ENCODE measurements at places on chromosomes 4 and X.
A peak's percentile ranks its signal among the peaks of the same experiment; 100 is the strongest.

GRCh38 chr4:95105983-95106382, 348.2 kb downstream of the BMPR1B start:
- DNase-seq = no peak

- DNase-seq = no peak
Measured at GRCh38 chr4:26701786-26702227, 117.9 kb downstream of the TBC1D19 start.

DNA sequence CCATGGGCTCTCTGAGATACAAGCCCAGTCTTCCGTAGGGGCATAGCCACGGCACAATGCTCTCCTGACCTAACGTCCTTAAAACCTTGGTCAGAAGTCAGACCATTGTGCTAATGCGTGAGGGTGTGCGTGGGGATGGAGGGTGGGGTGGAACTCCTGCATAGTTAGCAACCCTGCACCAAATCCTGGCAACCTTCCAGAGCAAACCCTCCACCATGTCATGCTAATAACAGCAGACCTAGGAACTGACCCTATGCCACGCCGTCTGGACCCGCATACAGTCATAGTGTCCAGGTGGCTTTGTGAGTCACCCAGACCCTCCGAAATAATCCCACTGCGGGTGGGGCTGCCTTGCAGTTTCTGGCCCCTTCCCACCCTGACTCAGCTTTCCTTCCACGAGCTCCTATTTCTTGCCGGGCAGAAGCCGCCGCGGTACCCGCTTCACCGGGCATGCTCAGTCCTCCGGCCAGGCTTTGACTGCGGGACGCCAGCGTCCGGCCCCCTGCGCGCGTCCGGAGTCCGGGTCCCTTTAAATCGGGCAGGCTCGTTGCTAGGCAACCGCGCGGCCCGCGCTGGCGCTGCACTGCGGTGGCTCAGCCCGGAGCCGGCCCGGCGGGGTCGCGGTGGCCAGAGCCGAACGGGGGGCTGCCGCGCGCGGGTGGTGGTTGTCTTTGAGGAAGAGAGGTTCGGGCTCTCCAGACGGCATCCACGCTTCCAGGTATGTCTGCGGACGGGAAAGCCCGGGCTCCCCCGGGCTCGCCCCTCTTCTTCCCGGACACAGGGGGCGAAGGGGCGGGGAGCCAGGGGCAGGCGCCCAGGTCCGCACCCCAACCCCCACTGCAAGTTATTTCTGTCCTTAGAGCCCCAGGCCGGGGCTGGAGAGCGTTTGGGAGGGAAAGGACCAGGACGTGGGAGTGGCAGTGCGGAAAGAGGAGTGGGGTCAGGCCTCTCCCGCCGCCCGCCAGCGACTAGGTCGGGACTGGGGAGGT, at the start of gene CCDC160:
Gene CCDC160, plus strand, starts transcription at position 557 of the 989 bp plus-strand sequence. CDS start 7,619 bp downstream, outside the sequence.
- DNase-seq = peak; percentile 4

GRCh38 chr4:24775750-24776149, 19.6 kb upstream of the SOD3 start:
- no peak for DNase-seq

GRCh38 chrX:72107320-72107719, 24.4 kb downstream of the RTL5 start:
- no peak for DNase-seq

DNA sequence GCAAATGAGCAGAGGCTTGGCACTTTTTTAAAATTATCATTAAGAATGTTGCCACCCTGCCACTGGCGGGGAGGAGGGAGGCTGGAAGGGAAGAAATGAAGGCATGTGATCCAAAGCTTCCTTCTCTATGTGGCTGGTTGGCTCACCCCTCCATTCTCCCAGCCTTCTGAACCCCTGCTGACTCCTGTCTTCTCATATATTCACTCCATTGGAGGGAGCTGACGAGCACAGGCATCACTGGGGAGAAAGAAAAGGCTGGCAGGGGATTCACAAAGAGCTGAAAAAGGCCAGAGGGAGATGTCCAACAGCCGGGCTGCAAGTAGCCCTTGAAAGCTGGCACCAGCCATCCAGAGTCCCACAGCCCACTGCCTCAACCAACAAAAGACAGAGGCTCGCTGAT, 495.6 kb downstream of the BCOR start:
- DNase-seq = no peak

DNA sequence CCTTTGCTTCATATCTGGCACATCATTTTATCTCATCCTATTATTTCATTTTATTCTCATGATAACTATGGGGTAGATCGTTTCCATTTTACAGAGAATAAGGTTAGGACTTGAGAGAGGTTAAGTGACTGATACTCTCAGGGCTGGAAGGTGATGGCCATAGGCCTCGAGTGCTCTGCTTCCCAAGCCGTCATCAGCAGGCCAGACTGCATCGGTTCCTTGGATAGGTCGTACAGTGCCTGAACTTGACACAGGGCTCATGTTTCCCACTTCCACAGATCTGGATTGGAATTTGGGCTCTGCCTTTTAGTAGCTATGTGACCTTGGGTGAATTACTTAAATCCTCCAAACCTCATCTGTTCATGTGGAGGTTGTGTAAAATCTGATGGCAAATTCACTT, 81.4 kb downstream of the TMEM131L start:
- DNase-seq = no peak

DNA sequence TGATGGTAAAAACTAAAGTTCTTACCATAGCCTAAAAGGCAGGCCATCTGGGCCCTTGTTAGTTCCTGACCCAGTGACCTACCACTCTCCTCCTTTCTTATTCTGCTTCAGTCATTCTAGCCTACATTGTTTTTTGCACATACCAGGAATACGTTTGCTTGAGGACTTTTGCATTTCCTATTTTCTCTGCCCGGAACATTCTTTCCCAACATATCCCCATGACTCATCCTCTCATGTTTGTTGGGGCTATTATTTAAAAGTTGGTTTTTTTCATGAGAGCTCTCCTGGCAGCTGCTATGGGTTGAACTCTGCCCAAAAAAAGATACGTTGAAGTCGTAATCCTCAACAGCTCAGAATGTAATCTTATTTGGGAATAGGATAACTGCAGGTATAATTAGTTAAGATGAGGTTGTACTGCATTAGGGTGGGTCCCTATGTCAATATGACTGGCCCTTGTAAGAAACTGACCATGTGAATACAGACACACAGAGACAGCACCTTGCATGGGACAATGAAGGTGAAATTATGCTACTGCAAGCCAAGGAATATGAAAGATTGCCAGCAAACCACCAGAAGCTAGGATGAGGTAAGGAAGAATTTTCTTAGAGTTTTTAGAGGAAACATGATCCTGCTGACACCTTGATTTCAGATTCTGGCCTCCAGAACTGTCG, 138.3 kb upstream of the PDHA2 start:
- DNase-seq = no peak

- no peak for DNase-seq
Measured at GRCh38 chr4:113524505-113525186, 236.9 kb downstream of the CAMK2D start.

GRCh38 chrX:115534383-115534782, 26.6 kb upstream of the PLS3 start:
- no peak for DNase-seq

DNA sequence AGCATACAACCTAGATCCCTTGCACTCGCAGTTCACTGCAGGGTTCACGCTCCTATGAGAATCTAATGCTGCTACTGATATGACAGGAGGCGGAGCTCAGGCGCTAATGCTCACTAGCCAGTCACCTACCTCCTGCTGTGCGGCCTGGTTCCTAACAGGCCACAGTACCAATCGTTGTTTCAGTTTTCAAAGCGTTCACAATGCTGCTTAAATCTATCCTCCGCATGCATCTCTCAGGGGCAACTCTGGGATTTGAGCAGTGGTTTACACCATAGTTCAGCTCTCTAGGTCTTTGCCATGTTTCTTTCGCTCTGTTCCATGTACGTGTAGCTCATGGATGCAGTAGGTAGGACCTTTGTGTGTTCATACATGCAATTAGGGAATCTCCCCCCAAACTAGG, 47.2 kb downstream of the CLOCK start:
- DNase-seq = no peak

DNA sequence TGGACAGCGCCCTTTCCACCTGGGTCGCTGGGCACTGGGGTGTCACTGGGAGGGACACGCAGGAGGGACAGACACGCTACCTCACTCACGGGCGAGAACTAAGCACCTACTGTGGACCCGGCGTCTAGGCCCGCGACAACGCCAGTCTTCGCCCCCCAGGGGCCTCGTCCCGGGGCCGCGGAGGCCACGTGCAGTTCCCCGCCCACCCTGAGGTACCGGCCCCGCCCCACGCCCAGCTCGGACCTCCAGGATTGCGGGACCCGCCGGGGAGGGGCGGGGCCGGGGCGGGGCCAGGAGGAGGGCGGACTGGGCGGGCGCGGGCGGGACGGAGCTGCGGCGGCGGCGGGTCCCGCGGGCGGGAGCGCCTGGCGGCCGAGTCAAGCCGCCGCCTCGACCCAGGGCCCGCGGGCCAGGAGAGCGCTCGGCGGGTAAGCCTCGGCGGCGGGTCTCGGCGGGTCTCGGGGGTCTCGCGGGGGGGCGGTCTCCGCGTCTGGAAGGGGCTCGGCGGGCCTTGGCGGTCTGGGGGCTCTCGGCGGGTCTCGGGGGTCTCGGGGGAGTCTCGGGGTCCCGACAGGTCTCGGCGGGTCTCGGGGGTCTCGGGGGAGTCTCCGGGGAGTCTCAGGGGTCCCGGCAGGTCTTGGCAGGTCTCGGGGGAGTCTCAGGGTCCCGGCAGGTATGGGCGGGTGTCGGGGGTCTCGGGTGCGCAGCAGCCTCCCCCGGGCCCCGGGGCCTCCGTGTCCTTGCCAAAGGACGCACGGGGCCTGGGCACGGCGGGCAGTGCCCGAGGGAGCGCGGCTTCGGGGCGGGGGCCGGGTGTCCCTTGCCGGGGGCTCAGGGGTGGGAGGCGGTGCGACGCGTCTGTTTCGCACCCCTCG, at the start of gene SH3BP2:
Gene SH3BP2, plus strand, starts transcription at position 375 of the 875 bp plus-strand sequence. CDS start 27,533 bp downstream, outside the sequence.
- DNase-seq = peak; percentile 72

DNA sequence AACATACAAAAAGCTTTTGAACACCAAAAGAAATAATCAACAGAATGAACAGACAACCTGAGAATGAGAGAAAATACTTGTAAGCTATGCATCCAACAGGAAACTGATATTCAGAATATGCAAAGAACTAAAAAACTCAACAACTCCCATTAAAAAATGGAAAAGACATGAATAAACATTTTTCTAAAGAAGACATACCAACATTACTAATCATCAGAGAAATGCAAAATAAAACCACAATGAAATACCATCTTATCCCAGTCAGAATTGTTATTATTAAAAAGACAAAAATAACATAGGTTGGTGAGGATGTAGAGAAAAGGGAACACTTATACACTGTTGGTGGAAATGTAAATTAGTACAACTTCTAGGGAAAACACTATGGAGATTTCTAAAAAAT, 1161.9 kb downstream of the PCDH19 start:
- DNase-seq = no peak

- no peak for DNase-seq
Measured at GRCh38 chr4:29708473-29708872, 1011.7 kb upstream of the PCDH7 start.

- no peak for DNase-seq
Measured at GRCh38 chrX:64190136-64190740, 15.3 kb downstream of the AMER1 start.

GRCh38 chr4:89248879-89249281, 58.7 kb downstream of the GPRIN3 start:
- DNase-seq = no peak

Data from stimulated activated CD4-positive, alpha-beta T cell treated with anti-CD3 and anti-CD28 coated beads, Interleukin-4, amount 100 ng/mL, for 1 hour (primary cell).